ENCODE measurements at places on chromosomes 5 and 9. TPM values are rescaled to one million over a fixed set of nuclear protein-coding genes. Genes with fewer than 3 reads are reported as not detected.

DNA sequence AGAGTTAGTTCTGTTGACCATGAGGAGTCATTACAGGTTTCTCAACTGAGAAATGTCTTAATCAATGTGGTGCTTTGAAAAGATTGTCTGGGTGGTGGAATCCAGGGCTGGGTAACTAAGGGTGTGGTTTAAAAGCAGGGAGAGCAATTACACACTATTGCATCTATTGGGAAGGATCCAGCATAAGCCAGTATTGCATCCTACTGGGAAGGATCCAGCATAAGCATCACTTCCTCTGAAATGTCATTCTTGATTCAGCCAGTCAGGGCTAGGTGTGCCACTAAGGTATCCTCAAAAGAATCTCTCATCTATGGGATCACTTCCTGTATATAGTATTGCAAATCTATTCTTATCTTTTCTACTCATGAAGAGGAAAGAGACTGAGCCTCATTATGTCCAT lies 38.6 kb downstream of the ELOVL7 start:
- no peak for DNase-seq

GRCh38 chr5:85488295-85488694 lies 1103.6 kb upstream of the EDIL3 start:
- DNase-seq, result no peak

- DNase-seq, result no peak
Observed at GRCh38 chr5:157563929-157564716, 11.5 kb downstream of the ADAM19 start.

RAPGEF6 gene
- 6.0 TPM for polyA plus RNA-seq

OSMR gene
- polyA plus RNA-seq, result 8.2 TPM

- DNase-seq, result no peak
Observed at GRCh38 chr9:86968258-86968920, 21.1 kb upstream of the GAS1 start.

DNA sequence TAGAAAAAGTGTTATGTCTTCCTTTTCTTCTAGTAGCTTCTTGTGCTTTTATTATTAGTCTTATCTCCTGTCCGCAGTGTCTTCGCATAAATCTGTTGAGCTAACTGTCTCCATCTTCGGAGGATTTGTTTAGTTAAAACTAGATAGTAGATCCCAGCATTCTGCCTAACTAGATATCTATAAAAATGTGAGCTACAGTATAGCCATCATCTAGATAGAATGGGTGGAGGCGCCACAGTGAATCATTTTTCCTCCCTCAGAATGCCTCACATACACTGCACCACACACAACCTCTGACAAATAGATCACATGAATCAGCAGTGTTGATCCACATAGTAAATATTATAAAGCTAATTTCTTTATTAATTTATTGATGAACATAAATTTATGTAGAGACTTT lies 220.3 kb upstream of the GAS1 start:
- no peak for DNase-seq

GADD45G gene
- polyA plus RNA-seq, result 10.2 TPM

GRCh38 chr9:32545884-32546283 lies 6.2 kb upstream of the SMIM27 start:
- no peak for DNase-seq

DNA sequence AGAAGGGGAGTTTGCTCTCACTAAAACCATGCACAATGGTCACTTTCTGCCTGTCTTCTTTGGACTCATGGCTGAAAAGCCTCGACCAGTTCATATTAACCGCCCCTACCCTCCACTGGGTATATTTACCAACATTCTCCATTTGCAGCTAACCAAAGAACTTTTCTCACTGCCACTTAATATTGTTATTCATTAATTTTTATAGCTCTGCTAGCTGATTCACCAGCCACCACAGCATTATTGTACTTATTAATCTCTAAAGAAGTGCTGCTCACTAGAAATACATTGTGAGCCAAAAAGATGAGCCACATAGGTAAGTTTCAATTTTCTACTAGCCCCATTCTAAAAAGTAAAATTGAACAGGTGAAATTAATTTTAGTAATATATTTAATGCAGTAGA lies 33.4 kb upstream of the SMIM32 start:
- DNase-seq, result no peak

- DNase-seq, result no peak
Observed at GRCh38 chr5:169004551-169004950, 296.4 kb downstream of the SLIT3 start.

All from muscle of back (tissue), 13 donors.